ENCODE measurements at places on chromosomes 7 and 10.

- no peak for DNase-seq
Observed at GRCh38 chr10:48638158-48638557, 33.3 kb upstream of the ARHGAP22 start.

GRCh38 chr7:82221152-82221674 is 222.4 kb downstream of the CACNA2D1 start:
- DNase-seq, result no peak

DNA sequence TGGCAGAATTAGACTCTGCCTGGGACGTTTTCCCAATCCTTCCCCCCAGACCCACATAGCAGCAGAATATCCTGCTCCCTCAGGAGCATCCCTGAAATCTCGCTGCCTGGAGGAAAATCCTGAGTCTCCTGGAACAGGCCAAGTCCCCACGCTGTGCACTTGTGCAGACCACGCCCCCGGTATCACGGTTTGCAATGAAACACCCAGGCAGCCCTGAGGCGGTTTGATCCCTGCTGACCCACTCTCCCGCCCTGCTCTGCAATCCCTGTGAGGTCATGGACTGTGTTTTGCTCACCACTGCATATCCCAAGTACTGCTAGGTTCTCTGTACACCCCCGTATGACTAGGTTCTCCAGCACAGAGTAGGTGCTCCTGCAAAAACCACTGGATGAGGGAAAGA is 411.8 kb upstream of the MGMT start:
- DNase-seq, result no peak

DNA sequence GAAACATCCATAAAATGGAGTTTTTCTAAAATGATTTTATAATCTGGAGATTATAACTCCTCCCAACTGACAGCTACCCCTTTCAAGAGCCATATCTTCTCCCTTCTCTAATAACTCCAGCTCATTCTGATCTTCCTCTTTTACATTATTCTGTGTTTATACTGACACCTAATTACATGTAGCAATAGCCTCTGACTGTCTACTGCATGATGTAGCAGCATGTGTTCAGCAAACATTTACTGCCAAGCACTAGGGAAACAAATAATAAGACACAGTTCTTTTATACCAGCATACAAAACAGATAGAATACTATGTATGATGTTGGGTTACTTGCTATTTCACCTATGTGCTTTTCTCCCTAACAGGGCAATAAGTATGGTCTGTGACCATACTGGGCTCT is 20.7 kb downstream of the RBM28 start:
- DNase-seq, result no peak

DNA sequence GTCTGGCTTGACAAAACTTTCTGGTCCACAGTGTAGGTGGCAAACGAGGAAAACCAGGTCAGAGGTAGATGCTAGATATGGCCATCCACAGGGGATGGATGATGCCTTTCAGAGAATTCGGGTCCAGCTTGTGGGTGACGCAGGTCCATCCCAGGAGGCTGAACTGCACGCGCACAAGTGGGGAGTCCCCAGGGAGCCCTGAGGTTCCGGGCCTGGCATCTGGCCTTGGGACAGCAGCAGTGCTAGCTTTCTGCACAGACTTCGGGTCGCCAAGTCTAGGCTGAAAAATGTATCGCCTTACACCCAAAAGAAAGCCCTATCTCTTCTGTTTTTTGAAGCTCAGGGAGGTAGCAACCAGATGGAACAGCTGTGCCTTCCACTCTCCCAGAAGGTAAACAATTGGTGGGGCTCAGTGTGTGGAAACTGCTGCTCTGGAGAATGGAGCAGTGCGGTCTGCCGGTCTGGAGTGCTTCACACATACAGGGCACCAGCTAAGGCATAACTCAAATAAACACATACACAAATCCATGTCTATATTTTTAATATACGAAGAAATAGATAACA is 119.3 kb upstream of the ACBD5 start:
- DNase-seq, result no peak
